NCI-H774 (cell line): ENCODE measurements at places on chromosomes 5 and 9.

- no peak for DNase-seq
Measured at GRCh38 chr5:429453-430188, 13.4 kb upstream of the EXOC3 start.

- DNase-seq: no peak
Measured at GRCh38 chr5:109849478-109850088, 159.9 kb downstream of the MAN2A1 start.

DNA sequence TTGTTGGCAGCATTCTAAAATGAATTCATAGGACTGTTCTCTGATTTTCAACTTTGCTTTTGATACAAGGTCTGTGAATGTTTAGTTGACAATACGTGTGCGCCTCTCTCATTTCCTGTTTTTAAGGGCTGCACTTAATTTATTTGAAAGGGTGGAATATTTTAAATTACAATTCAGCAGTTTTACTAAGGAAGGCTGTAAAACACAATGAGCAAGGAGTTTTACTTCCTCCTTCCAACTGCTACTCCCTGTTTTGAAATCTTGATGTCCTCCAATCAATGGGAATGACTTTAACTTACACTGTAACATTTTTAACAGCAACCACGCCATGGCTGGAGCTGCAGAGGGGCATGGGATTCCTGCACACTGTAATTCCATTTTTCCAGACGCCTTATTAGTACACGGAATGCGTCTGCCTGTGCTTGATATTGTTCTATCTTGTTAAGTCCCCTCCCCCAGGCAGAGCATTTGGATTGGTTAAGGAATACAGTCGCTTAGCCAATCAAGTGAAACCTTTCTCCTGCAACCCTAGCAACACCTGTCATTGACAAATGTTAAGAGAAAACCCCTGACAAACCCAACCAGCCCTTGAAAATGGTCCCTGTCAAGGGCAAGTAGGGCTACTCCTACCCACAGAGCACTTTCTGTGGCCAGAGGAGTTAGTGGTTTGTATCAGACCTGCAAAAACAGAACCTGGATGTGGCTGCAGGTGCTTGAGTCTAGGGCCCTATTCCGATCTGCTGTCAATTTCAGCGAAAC lies 12.5 kb upstream of the ZSWIM6 start:
- DNase-seq: no peak

GRCh38 chr5:172528440-172528839 lies 74.1 kb upstream of the SH3PXD2B start:
- DNase-seq: no peak

DNA sequence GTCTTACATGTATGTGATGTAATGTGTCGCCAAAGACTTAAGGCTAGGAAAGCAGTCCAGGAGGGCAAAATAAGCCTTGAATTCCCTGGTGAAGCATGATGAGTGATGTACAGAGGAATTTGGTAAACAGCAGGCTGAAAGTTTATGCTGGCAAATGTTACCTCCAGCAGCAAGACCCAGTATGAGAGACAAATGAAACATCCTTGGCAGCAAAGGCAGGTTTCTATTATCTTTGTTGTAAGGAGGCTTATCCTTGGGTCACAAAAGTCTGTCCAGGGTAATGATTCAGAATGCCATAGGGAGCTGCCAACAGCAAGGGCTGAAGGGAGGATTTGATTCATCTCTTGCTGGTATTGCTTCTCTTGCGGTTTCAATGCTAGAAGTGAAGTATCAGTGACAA lies 75.9 kb upstream of the HTR4 start:
- DNase-seq: no peak

DNA sequence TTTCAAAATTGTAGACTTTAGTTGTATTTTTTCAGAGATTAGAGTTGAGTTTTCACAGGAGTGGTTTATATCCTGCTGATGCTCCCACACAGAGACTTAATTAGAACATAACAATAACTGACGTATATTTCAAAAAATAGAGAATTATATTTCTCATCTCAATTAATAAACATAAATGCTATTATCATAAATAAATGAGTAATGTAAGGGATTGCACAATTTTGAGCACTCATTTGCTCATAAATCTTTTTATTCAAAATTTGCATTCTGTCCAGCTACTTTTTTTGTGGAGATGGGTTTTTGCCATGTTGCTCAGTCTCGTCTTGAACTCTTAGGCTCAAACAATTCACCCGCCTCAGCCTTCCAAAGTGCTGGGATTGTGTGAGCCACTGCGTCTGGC lies 515.7 kb upstream of the RORB start:
- no peak for DNase-seq

- DNase-seq: no peak
Measured at GRCh38 chr9:103991698-103992097, 102.4 kb upstream of the SMC2 start.

- no peak for DNase-seq
Measured at GRCh38 chr5:6886866-6887265, 173.6 kb downstream of the TENT4A start.

DNA sequence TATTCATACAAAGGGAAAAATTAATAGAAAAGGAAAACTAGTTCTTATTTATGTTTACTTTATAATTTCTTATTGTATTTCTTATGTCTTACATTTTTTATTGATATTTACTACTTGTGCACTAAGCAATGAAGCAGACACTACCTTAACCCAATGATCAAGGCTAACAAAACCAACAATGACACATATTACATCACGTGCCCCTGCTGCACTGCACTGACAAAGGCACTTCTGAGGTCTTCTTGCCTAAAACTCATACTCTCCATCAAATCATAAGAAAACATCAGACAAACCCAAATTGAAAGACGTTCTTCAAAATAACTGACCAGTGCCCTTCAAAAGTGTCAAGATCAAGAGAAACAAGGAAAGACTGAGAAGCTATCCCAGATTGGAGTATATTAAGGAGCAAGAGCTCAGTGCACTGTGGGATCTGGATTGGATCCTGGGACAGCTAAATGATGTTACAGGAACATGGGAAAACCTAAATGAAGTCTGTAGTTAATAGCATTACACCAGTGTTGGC lies 230.9 kb downstream of the AUH start:
- DNase-seq: no peak

GRCh38 chr5:62779010-62779422 lies 200.4 kb downstream of the LRRC70 start:
- DNase-seq: peak; percentile 55

DNA sequence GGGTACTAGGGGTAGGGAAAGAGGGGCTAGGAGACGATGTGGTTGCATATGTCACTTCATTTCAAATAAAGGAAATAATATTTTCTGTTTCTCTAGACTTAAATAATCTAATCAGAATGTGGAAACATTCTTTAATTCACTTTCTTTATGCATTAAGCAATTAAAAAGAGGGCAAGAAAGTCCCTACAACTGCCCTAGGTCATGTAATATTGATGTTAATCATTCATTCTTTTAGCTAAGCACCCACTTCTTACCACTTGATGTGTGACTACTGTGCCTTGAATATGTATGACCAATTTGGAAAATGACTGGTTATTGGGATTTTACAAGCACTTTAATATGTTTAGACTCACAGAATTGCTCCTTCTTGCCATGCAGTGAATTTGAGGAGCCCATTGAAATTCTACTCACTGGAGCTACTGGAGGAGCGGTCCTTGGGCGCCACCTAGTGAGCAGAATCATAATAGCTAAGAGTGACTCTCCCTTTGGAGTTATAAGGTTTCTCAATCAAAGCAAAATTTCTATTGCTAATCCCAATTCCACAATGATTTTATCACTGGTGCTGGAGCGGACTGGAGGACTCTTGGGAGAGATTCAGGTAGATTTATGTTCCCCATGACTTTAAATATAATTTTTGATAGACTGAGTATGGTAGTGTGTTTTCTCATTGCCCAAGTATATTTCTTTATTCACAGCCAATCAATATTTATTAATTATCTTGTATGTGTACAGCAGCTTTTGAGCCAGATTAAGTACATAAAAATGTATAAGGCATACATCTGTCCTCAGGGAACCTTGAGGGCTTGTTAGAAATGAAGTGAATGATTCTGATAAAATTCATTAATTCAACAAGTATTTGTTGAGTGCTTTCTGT lies 225.1 kb downstream of the ADGRV1 start:
- peak; percentile 26 for DNase-seq

DNA sequence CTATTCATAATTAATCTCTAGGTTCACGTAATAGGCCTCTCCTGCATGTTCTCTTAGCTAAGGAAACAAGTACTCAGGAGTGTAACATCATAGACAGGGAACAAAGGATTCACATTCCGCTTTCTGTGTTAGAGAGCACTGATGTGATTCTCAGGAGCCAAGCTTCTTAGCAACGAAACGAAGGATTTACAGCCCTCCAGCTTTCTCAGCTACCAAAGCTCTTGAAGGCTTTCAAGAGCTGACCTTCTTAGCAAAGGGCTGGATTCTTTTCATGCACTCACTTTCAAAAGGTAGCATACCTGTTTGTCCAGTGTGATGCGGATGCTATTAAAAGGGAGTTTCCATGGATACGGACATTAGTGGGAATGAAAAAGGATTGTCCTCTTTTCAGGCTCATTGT lies 107.4 kb downstream of the TUSC1 start:
- DNase-seq: no peak

DNA sequence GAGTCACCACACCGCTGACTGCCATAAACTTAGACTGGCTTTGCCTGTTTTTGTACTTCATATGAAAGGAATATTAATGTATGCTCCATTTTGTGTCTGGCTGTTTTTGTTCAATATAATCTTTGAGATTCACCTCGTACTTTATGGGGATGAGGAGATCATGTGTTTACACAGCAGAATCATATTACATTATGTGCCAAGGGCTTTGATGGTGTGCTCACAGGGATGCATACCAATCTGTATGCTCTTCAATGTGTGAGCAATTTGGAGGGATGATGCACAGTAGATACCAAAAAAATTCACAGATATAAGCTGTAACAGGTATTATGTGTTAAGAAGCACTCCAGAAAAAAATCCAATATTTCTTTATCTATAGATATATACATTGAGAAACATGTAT lies 113.7 kb downstream of the GABRB2 start:
- DNase-seq: no peak

DNA sequence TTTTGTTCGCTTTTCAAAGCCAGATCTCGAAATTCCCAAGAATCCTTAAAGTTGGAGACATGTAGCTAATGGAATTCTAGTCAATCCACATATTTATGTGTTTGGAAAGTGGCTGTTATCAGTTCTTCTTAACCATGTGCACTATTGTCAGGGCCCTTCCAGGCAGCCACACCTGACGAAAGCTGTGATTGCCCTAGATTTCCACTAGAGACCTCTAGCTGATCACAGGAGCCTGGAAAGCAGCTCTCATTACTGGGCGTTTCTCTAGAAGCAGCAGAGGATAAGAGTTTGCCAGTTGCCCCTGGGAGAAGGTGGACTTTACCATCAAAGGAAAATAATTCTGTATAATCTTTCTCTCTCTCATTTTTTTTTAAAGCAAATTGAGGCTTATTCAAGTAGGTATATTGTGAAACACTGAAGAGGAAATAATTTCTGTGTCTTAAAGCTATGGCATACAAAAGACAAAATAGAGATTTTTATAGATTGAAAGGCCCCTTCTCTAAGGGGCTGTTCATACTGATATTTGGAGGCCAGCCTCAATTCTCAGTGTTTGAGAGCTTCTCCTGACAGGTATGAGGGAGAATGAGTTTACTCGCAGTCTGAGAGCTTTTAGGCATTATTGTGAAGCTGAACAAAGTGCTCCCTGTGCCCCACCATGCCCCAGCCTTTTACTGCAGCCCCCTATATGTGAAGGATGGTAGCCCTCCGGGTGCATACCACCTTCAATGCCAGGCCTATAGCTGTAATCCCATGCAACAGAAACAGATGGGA lies 405.4 kb upstream of the ACTBL2 start:
- DNase-seq: peak; percentile 26

DNA sequence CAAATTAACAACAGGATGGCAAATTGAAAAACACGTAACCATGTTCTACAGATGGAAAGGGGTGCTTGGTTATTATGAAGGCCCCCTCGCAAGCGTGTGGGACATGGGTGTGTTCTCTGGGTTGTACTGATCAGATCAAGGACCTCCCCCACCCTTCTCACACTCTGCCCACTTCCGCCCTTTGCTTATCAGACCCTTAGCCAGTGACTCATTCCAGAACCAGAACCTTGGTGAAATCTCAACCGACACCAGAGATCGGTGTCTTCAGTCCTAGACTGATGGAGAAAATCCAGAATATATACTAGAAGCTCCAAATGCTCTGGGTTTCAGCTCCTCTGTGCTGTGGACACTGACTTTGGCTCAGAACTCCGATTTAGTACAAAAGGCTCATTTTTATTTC lies 64.9 kb downstream of the PTTG1 start:
- no peak for DNase-seq

GRCh38 chr5:10323588-10324488 lies 16.1 kb upstream of the CMBL start:
- peak; percentile 56 for DNase-seq

GRCh38 chr5:90830058-90830457 lies 271.5 kb downstream of the ADGRV1 start:
- DNase-seq: no peak

GRCh38 chr5:102596951-102597350 lies 98.2 kb upstream of the SLCO6A1 start:
- DNase-seq: no peak

DNA sequence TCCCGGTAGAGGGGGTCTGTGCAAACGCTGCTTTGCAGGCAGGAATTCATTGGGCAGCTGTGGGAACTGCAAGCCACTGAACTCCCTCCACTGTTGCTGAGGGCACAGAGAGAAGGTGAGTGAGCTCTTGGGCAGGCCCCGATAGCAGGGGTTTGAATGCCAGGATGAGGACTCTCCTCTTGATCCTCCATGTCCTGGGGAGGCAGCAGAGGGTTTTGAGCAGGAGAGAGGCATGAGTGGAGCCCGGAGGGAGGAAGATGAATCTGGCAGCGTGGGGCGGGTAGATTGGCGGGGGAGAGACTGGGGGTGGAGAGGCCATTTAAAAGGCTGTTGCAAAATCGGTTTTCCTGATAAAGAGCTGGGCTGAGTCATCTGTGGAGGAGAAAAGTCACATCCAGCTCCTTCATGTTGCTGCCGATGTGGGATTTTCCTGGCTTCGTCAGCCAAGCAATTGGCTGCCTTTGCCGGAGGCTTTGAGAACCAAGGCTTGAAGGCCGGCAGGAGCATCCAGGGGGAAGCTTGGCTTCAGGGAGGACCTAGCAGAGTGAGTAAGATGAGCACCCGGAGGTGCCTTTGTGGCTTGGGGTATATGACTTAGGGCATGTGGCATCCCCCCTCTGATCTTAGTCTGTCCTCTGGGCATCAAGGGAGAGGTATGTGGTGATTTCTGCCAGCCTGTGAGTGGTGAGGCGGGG lies at the start of gene SYNPO:
SYNPO (plus strand) TSS at position 350 of the 695 bp plus-strand sequence. CDS start 7,616 bp downstream, outside the sequence.
- no peak for DNase-seq

- no peak for DNase-seq
Measured at GRCh38 chr5:61653807-61654580, 321.9 kb downstream of the ZSWIM6 start.

GRCh38 chr5:88602584-88602983 lies 280.4 kb downstream of the MEF2C start:
- DNase-seq: no peak
